NCI-H1105 treated with DMSO at 0.1 percent for 48 hours (cell line): ENCODE measurements at places on chromosomes 3 and 15.

GRCh38 chr3:16412192-16412800 is 101.2 kb downstream of the RFTN1 start:
- DNase-seq = no peak

DNA sequence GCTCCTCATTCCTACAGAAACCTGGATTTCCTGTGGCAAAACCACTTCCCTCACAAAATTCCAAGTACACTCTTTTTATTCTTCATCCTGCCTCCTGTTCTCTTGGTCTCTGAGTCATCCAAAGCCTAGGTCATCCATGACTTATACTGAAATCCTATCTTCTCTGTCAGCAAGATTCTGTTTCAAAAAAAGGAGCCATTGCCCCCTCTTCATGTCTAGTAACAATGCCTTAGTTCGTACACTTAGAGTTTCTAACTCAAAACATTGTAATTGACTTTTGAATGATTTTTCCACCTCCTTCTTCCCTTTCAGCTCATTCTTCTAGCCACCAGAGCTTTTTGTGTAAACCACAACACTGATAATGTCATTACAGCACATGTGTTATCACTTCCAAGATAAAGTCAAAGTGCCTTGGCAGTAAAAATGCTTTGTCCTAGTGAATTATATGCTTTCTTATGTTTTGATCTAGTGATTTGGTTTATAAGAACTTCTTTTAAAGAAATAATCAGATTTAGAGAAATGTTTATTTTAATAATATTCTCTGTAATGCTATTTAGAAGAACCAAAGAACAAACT is 256.5 kb upstream of the NECTIN3 start:
- no peak for DNase-seq

GRCh38 chr3:4755566-4755965 is 223.7 kb upstream of the BHLHE40 start:
- DNase-seq = no peak

DNA sequence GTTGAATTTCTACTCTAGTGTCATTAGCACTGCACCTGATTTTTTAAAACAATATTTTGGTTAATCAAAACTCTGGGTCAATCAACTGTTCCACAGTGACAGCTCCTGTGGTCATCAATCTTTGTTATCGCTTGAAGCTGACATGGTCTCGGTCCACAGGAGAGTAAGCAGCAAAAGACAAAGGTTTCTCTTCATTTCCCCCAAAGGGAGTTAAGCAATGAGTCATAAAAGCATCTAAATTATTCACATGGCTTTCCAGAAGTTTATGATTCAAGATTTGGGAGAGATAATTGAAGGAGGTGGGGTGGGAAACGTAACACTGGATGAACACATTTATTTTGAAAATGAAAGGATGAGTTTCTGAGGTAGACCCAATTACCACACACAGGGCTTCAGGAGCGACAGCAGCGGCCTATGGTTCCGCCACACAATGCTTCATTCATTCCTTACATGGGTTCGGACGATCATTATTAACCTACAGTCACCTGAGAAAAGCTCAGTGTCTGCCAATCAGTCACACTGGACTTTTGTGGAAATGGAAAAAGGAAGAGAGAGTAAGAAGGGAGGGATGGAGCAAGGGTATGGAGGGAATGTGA is 505.1 kb downstream of the FHIT start:
- no peak for DNase-seq

DNA sequence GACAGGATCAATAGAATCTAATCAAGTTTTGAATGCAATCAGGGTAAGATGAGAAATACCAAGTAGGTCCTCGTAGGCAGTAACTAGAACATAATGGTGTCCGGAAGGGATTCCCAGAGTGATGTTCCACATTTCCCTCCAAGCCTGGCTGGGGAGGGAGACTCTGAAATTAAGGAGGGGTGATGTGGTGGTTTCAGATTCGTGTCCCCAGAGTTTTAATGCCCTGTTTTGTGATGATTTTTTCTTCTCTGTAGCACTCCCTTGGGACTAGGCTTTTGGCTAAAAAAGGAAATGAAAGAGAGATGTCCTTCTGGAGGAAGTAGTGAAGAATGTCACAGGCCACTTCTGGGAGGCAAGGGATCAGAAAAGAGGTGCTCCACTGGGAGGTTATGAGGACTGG is 108.3 kb upstream of the CACNA2D3 start:
- DNase-seq = no peak

GRCh38 chr3:122986693-122987179 is 40.8 kb downstream of the SEMA5B start:
- no peak for DNase-seq

GRCh38 chr3:135982404-135982761 is 16.9 kb downstream of the PPP2R3A start:
- no peak for DNase-seq

- DNase-seq = no peak
Observed at GRCh38 chr15:58313810-58314592, 117.8 kb upstream of the LIPC start.

GRCh38 chr3:148528024-148528423 is 169.7 kb upstream of the AGTR1 start:
- DNase-seq = no peak

DNA sequence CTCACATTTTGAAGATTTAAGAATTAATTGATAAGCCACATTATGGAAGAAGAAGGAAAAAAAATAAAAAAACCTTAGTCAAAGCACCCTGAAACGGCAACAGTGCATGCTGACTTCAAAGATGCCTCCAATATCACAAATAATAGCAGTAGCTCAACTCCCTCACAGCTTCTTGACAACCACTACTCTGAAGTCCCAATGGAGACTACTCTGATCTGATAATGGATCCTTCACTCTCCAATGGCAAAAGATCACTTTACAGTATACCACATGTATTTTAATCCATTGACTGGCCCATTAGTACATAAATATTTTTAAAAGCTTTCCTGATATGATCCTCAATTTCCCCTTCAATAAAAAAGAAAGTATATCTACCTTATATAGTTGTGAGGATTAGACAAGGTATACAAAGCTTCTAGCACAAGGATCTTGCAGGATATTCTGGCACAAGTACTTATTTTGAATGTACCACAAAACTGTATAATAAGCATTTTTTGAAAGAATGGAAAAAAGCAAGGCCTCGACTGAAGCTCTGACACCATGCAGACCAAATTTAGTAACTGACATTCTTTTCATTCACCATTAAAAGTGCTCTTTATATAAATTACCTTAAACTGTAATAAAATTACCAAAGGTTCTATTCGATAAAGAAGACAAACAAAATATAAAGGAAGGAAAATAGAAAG is 91.9 kb downstream of the PEAK1 start:
- no peak for DNase-seq

DNA sequence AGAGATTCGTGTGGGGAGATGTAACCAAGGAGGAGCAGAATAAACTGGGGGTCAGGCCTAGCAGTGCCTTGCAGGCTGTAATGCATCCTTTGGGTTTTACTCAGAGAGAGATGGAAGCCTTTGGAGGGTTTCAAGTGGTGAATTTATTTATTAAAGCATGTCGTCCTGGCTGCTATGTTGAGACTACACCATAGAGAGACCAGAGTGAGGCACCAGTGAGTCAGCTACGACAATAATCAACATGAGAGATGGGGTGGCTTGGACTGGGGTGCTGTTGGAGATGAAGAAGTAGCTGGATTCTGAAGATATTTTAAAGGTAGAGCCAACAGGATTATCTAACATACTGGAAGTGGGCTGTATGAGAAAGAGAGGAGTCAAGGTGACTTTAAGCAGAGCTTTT is 335.3 kb upstream of the ARHGEF26 start:
- no peak for DNase-seq

DNA sequence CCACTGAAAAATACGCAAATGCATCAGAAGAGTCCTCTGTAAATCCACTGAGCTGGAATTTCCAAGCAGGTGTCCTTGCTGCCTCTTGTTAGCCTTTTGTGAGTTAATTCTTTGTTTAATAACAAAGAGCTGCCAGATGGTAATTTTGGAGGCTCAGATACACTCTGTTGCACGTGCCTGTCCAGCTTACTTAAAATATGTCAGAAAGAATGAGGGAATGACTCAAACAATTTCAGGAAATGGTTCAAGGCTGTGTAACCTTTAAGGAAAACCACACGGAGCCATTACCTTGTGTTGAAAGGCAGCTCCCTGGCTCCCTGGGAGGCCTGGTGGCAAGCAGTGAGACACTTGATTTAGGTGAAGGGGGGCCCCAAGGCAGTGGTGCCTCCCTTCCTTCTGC is 302.2 kb upstream of the CTDSPL start:
- peak; percentile 33 for DNase-seq

DNA sequence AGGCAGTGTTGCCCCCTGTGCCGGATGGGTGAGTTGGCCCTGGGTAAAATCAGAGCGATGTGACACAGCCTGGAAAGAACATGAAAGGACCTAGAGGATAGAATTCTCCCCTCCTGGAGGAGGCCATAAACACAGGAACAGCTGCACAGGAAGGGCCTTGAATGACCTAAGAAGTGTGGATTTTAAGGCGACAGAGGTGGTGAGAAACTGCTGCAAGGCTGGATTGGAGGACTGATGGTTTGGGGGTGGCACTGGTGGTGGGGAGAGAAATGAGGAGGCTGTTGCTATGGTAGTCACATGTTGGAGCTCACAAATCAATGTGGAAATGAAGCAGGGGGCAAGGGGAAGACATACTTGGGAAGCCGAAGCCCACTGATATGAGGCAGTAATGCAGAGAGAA is 13.8 kb downstream of the XIRP1 start:
- no peak for DNase-seq

GRCh38 chr3:99644017-99644416 is 5.6 kb downstream of the COL8A1 start:
- no peak for DNase-seq

GRCh38 chr3:140715035-140715434 is 37.2 kb downstream of the TRIM42 start:
- peak; percentile 64 for DNase-seq

GRCh38 chr3:116425126-116425525 is 20.2 kb downstream of the LSAMP start:
- DNase-seq = peak; percentile 21

DNA sequence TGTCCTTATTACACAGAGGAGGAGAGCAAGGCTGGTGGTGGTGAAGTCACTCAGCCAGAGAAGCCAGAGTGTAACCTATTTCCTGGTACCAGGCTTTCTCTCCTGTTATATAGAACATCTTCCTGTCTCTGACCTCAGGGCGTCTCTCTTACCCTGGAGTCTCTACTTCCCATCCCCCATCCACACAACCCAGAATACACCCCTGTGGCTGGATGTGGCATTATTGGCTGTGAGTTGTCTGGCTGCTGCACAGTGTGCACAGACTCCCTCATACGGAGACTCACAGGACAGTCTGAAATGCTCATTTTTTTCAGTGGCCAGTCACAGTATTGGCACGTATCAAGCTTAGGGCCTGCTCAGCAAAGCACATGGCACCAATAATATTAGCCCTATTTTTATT is 8.6 kb downstream of the PODXL2 start:
- DNase-seq = no peak

GRCh38 chr15:76803049-76803571 is 102.0 kb downstream of the SCAPER start:
- DNase-seq = no peak

DNA sequence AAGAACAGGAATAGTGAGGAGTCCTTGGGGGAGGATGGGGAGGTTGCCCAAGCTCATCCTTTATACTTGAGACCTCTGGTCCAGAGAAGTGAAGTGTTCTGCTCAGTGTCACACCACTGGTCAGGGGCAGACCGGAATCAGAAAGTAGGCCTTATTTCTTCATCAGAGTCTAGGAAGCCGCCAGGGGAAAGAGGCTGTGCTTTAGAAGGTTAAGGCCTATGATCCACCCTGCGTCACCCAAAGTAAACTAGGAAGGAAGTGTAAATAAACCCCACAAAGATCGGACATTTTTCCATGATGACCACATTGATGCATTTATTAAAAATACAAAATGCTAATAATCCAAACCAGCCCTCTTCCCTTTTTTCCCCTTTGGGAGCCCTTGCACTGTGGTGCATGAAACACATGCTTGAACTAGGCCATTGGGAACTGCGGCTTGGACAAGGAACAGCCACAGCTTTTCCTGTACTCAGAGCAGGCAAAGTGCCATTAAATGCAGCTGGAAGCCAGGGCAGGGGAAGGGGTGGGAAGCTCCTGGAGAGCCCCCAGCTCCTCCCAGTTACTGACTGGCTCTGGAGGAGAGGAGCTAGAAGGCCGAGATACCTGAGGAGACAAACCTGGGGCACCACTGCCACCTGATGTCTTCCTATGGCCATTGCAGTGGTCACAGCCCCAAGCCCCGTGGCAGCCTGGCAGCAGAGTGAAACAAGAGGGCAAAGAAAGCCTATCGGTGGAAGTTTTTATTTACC is 37.0 kb downstream of the CDC25A start:
- peak; percentile 60 for DNase-seq

- DNase-seq = no peak
Observed at GRCh38 chr3:155619118-155619915, 125.6 kb downstream of the PLCH1 start.

DNA sequence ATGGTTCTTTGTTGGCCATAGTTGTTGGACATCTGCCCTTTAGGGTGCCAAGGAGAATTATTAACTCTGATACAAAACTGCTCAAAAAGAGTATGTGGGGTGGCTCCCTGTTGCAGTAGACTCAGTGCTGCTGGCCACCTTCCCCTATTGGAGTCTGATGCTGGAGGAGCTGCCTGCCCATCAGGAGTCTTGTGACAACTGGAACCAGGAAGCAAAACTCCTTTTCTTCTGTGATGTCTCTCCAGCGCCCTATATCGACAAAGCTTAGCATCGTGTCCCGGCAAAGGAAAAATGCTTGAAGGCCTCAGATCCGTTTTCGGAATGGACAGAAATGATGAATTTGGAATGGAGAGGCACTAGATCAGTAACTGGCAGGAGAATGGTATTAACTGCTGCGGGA is 23.5 kb downstream of the PAK2 start:
- no peak for DNase-seq

- DNase-seq = peak; percentile 41
Observed at GRCh38 chr15:78906316-78906620, 33.6 kb downstream of the MORF4L1 start.

DNA sequence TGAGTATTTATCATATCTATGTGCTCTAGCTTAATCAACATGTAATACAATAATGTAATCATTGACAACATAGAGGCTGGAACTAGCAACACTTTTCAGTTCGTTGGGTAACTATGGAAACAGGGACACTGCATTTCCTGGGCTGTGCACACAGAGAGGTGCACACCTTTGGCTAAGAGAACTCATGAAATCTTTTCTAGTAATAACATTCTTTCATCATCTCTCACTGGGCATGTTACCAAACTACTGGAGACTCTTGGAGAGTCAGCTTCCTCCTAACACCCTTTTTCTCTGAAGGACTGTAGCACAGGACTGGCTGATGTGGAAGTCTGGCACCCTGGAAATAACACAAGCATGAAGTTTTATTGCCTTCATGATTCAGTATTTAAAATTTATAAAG is 135.6 kb downstream of the KCNMB2 start:
- DNase-seq = no peak

GRCh38 chr3:194860725-194861124 is 175.0 kb downstream of the FAM43A start:
- DNase-seq = no peak

GRCh38 chr15:57505949-57506391 is 85.7 kb upstream of the MYZAP start:
- DNase-seq = peak; percentile 30

- DNase-seq = no peak
Observed at GRCh38 chr15:66078196-66078928, 175.2 kb downstream of the MEGF11 start.
